AG04450 (cell line): ENCODE measurements at places on chromosomes 12 and 14.

DNA sequence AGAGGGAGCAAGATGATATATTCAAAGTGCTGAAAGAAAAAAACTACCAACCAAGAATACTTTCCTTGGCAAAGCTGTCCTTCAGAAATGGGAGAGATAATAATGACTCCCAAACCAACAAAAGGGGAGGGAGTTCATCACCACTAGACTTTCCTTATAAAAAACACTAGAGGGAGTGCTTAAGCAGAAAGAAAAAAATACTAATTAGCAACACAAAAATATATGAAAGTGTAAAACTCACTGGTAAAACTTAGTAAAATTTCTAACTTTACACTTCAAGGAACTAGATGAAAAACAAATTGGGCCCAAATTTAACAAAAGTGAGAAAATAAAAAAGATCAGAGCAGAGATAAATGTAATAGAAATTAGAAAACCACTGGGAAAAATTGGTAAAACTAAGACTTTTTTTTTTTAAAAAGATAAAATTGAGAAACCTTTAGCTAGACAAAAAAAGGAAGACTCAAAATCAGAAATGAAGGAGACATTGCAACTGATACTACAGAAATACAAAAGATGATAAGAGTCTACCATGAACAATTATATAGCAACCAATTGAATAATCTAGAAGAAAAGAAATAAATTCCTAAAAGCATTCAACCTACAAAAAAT is 60.4 kb upstream of the FAR2 start:
- DNase-seq, result no peak

GRCh38 chr14:25406818-25407217 is 356.9 kb upstream of the STXBP6 start:
- DNase-seq, result no peak

DNA sequence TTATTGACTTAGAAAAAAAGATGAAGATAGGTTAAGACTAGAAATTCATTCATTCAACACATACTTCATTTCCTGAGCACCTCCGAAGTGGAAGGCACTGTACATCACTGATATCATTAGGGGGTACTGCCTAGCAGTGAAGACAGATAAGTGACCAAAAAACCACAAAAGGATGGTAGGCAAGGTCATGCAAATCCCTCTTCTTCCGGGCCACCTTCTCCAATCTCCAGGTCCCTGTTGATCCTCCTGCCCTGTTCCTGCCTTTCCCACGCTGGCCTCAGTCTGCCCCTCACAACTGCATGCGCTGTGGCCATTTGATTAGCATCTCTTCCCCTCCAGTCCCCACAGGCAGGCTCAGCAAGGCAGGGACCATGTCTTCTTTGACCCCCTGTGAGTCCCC is 60.8 kb downstream of the SETD3 start:
- no peak for DNase-seq

DNA sequence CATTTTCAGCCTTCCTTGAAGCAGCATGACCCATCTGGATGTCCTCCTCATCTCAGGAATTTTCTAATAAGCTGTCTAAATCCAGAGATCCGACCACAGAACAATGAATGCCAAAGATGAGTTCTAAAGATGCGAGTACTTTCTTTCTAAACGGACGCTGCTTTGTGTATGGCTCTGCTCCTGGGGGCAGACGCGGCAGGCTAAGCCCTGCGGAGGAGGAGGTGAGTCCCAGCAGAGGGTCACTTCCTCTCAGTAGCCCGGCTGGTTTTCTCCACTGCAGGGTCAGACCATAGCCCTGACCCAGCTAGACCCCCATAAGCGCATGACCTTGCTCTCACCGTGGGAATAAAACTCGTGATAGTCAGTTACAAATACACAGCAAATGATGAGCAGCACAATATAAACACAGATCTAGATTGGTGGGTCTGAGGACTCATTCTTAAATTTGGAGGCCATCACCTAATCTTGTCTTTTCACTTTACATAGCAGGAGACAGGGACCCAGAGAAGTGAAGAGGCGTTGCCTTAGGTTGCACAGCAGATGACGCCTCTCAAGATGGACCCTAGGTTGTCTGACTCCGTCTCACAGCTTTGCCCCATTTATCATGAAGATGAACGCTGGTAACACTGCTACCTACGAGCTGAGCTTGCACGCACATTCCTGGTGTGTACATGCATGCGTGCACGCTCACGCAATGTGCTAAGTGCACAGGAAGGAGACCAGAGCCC is 16.6 kb downstream of the SSH1 start:
- no peak for DNase-seq

GRCh38 chr12:104137001-104137901 is 759 bp downstream of the NFYB start:
- DNase-seq, result peak; percentile 30

- no peak for DNase-seq
Measured at GRCh38 chr14:75049731-75050201, 1.5 kb downstream of the MLH3 start.

GRCh38 chr14:96917442-96917963 is 120.3 kb downstream of the VRK1 start:
- no peak for DNase-seq

GRCh38 chr12:123928897-123929296 is 43.7 kb downstream of the CCDC92 start:
- DNase-seq, result no peak

- DNase-seq, result no peak
Measured at GRCh38 chr14:58813745-58814144, 176.0 kb downstream of the DACT1 start.

DNA sequence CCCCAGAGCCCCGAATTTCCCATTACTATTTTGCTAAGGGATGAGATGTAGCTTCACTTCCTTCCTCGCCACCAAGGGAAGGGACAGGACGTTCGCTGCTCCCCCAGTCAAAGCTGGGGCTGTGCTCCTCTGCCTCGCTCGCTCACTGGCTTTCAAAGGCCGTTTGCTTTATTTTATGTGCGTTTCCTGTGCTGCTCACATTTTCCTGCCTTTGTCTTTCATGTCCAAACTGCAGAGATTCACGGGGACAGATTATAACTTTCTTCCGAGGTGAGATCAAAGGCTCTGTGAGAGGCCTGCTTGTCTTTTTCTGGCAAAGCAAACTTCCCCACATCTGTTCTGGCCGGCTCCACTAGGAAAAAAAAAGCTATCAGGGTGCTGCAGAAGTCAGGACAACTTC is 76.0 kb upstream of the FZD10 start:
- no peak for DNase-seq

DNA sequence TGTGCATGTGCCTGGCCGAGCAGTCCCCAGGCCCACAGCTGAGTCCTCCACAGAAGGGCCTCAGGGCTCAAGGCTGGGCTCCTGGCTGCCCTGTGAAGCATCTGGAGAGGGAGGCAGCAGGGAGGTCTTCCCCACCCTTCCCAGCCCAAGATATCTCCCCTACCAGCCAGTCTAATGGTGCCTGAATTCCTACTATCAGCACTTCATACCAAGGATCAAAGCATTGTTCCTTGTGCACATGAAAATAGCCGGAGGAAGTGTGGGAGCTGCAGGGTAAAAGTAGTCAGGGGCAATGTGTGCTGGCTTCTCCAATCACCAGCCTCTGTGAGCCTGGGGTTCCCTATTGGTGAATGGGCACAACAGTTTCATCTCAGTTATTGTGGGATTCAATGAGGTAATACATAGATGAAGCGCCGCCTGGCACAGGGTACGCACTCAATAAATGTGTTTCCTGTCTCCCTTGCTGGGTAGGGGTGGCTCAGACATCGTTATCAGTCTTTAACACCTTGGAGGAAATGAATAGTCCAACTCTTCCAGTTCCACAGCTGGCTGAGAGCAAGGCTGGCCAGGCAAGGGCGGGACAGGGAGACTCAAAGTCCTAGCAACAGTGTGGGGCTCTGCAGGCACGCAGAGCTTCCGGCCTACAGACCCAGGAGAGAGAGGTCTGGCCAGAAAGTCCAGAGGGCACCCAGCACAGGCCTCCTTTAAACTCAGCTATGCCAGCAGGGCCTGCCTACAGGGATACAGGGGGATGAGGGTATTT is 39.1 kb upstream of the PNMA1 start:
- DNase-seq, result no peak

GRCh38 chr12:130461839-130462557 is 124.3 kb downstream of the PIWIL1 start:
- no peak for DNase-seq

DNA sequence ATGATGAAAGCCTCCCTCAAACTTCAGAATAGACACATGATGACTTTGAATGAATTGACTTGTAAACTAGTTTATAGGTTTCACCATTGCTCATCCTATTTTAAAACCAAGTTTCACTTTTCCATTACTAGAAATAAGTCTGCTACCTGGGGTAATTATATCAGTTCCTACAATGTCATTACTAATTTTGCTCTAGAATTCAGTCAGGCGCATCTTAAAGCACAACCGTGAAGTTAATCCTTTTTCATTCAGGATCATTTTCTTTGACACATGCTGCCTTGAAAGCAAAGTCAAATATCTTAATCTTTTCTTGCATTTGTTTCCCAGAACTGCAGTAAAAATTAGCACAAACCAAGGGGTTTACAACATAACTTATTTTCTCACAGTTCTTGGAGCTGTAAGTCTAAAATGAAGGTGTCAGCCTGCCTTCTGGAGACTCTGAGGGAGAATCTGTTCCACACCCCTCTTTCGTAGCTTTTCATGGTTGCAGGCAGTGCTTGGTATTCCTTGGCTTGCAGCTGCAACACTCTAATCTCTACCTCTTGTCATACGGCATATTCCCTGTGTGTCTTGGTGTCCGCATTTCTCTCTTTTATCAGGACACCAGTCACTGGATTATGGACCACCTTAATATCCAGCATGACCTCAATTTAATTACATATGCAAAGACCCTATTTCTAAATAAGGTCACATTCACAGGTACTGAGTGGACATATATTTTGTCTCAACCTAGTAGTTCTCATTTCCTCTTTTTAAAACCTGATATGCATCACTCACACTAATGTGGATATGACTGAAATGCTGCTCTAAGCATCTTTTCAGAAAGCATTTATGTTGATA is 114.3 kb upstream of the PDZRN4 start:
- DNase-seq, result no peak

DNA sequence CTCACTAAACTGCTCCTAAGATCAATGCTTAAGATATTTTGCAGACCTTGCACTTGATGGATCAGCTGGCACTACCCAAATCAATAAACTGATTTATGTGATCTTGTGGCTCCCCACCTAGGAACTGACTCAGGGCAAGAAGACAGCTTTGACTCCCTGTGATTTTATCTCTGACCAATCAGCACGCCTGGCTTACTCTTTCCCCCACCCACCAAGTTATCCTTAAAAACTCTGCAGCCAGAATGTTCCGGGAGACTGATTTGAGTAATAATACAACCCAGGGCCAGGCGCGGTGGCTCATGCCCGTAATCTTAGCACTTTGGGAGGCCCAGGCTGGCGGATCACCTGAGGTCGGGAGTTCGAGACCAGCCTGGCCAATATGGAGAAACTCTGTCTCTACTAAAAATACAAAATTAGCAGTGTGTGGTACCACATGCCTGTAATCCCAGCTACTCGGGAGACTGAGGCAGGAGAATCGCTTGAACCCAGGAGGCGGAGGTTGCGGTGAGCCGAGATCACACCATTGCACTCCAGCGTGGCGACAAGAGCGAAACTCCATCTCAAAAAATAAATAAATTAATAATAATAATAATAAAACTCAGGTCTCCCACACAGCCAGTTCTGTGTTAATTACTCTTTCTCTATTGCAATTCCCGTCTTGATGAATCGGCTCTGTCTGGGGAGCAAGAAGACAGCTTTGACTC is 12.0 kb downstream of the MORN3 start:
- DNase-seq, result no peak

- DNase-seq, result no peak
Measured at GRCh38 chr14:91511043-91511383, 903 bp upstream of the PPP4R3A start.

DNA sequence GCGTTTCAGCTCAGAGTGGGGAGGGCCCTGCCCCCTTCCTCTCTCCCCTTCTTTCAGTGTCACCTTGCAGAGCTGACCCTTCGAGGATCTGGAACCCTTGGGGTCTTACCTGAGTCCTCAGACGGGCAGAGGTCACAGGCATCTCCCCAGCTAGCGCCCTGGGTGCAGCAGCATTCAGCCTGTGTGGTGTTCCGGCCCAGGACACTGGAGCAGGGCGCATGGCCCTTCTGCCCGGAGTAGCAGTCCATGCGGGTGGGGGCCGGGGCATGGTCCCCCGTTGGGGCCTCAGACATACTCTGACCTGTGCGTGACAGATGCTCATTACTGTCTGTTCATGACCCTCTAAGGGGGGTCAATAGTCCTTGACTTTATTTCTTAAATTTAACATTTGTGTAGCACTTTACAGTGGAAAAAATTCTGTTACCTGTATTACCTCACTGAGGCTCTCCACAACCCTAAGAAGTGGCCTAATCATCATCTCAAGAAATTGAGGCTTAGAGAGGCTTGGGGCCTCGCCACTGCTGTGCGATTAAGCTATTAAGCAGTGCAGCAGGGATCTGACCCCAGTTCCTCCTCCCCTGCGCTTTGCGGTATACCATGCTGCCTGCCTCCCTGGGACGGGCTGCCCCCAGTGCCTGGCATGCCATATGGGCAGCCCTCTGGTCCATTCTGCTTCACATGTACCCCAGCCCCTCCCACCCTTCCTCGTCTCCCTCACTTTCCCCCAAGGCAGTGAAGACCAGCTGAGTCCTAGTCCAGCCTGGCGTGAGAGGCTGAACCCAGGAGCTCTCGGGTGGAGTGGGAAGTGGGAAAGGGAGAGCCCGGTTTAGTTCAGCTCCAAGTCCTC is 11.5 kb downstream of the ISCA2 start:
- no peak for DNase-seq

GRCh38 chr14:102046337-102047278 is 40.2 kb downstream of the HSP90AA1 start:
- DNase-seq, result no peak

DNA sequence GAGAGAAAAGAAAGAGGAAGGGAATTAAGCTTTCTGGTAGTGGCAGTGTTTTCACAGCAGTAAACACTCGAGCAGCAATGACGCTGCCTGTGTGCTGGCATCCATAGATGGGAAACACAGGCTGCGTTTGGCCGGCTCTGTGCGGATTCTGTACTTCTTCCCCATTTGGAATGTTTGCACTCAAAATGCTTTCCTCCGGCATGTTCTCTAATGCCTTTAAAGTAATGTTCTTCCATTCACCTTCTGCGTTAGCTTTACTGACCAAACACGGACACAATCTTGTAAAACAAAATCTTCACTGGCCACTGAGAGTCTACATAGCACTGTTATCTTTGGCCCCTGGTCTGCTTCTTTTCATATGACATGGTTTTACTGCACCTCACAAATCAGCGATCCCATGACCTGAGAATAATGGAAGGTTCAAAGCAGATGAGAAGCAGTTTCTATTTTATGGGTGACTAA is 31.4 kb downstream of the DCP1B start:
- DNase-seq, result peak; percentile 20

- no peak for DNase-seq
Measured at GRCh38 chr12:78088391-78088832, 257.7 kb downstream of the NAV3 start.

DNA sequence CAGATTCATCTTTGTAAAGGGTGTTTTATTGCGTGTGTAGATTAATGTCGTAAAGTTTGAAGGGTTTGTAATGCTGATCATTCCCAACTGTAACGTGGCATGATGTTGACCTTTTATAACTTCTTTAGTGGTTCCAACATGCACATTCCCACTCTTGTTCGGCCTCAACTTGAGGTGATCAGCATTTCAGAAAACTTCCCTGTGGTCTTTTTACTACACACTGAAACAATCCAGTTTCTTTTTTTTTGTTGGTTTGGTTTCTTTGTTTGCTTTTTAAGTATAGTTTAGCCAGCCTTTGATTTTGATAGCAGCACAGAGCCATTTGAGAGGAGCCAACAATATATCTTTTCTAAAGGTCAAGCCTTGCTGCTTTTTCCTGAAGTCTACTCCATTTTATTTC is 22.8 kb downstream of the UTP20 start:
- no peak for DNase-seq

GRCh38 chr12:96882862-96883261 is 24.2 kb upstream of the NEDD1 start:
- DNase-seq, result peak; percentile 64
